Astrocyte of the cerebellum (primary cell): ENCODE measurements at places on chromosomes 6 and 20.

DNA sequence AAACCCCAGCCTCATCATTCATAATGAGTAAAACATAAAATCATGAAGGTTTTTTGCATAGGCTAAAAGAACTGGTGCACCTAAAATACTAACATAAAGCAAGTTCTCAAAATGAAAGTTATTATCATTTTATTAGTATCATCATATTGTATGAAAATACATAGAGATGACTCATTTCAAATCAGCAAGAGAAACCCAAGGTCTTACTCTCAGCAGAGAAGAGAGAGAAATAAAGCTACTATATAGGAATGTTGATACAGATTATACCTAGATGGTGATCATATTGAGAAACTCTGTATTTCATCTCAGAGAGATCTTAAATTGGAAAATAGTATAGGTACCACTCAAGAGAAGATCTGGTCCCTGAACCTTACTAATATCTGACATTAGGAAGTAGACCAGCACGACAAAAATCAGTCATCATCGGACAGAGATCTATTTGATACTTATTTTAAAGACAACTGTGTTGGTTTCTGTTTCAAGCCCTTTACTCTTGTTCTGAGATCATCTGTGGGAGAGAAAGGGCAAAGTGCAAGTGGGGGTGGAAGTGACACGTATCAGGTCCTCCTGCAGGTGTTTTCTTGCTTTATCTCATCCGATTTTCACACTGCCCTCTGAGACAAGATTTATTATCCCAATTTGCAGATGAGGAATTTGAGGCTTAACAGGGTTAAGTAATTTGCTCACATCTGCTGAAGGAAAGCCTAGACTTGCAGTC, 532.3 kb downstream of the MAFB start:
- DNase-seq = no peak

GRCh38 chr6:3835785-3836184, 13.4 kb upstream of the FAM50B start:
- no peak for DNase-seq

DNA sequence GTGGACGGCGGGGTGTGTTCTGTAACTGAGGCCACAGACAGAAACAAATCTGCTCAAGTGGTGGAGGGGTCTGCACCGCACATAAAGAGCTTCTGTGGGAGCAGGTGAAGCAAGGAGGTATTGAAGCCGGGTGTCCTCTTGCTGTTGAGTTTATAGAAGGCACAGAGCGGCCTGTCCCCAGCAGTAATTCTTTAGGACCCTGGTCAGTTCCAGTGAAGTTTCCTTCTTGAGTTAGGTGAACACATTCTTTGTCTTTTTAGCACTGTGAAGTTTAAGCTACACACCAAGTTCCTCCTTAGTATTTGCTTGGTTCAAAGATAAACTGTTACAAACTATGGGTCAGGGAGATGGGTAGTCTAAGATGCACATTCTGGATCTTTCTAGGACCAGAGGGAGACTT, 6.1 kb downstream of the PRDM1 start:
- DNase-seq = no peak

GRCh38 chr20:25071734-25072133, 10.2 kb downstream of the VSX1 start:
- no peak for DNase-seq

GRCh38 chr6:21752054-21752811, 158.7 kb downstream of the SOX4 start:
- no peak for DNase-seq

- no peak for DNase-seq
Observed at GRCh38 chr6:169513478-169514193, 188.2 kb downstream of the WDR27 start.

GRCh38 chr20:59382157-59382725, 81.8 kb downstream of the EDN3 start:
- no peak for DNase-seq

- no peak for DNase-seq
Observed at GRCh38 chr6:148514091-148514845, 171.6 kb downstream of the SASH1 start.

DNA sequence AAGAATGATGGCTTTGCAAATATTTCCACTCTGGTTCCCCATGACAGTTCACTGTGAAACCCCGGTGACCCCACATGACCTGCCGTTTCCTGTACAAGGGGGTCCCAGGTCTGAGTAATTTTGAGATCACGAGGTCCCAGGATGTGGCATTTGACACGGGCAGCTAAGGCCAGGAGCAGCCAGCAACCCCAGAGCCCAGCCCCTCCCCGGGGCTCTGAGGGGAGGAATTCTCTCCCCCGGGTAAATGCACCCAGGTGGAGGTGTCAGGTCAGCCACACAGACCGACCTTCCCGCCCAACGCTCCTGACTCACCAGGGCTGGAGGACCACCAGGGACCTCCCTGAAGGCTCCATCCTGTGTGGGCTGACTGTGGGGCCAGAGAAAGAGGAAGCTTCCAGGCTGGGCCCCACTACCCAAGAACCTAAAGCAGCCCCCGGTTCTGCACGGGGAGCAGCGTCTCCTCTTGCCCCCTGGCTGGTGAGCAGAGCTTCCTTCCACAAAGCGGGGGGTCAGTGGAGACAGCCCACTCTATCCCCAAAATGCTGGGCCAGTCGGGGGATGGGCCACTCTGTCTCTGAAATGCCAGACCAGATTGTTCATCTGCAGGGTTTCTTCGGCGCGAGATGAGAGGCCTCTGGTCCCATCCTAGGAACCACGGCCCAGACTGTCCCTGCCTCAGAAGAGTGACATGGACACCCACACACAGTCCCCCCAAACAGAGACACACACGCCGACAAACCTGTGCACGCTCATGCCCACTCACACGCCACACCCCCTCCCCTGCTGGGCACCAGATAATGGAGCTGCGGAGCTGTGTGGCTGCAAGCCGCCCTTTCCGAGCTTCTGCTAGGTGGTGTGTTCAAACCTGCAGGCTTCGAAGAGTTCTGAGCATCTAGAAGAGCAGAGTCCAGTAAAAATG, 23.4 kb upstream of the SLCO4A1 start:
- DNase-seq = no peak

- DNase-seq = peak; percentile 20
Observed at GRCh38 chr20:62590309-62591121, 51.8 kb upstream of the SLCO4A1 start.

DNA sequence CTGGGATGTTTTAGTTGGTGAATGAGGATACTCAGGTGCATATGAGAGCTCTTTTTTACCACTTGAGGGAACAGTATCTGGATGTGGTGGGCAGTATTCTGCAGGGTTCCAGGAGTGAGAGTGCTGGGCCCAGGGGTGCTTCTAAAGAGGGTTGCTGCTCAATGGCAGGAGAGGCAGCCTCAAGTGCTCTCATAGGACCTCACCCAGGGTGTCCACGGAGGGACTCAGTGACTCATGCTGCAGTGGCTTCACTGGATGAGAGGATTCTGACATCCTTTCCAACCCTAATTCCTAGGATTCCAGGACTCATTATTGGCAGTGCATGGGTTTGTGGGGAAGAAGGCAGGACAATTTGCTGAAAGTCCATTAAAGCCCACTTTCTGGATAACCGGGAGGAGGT, 176.6 kb upstream of the FERMT1 start:
- DNase-seq = no peak

GRCh38 chr6:13814938-13815575, 700 bp upstream of the MCUR1 start:
- DNase-seq = no peak

DNA sequence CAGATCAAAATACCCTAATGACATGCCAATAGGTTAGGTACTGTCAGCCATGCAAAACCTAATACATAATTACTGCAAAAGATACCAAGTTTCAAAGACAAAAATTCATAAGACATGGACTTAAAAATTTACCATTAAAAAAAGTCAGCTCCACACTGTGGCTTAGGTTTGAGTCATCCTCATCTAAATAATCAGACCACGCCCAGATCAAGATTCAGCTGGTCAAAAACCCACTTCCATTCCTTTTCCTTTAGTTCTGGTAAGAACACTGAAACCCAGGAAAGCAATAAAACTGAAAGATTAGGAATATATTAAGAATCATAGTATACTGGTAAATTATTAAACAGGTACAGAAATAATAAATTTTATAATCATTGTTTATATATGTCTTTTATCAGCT, 81.0 kb upstream of the ASF1A start:
- no peak for DNase-seq

DNA sequence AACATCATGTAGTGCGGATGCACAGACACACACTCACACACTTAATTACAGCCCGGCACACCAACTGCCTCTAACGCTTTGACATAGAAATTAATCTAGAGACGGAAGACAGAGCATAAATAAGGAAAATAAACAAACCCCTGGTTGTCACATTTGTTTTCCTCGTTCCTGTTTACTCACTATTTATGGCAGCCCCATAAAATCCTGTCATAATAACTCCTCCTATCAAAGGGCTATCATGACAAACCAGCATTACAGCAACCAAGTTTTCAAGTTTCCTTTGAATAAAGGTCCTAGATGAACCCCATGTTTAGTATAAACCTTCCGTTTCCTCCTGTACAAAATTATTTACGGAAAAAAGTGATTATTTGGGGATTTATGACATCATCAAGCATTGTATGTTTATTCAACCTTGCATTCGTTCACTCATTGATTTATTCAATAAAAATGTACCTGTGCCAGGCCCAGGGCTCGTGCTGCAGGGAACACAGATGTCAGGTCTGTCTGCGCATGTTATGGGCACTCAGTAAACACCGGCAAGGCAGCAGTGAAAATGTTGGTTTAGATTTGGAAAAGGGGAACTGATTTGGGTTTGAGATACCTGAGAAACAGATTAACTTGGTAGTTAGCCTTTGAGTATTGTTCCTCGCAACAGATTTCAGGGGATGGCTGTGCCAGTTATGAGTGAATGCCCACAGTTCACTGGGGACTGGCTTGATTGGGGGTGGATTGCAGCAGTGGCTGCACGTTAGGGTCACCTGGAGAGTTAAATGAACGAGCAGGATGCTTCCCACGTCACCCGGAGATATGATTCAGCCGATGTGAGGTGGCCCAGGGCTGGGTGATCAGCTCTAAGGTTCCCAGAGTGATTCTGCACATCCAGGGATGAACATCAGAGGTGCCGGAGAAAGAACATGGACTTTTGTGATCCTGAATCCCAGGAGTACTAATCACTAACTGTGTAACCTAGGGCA, 295.3 kb upstream of the FOXQ1 start:
- no peak for DNase-seq

DNA sequence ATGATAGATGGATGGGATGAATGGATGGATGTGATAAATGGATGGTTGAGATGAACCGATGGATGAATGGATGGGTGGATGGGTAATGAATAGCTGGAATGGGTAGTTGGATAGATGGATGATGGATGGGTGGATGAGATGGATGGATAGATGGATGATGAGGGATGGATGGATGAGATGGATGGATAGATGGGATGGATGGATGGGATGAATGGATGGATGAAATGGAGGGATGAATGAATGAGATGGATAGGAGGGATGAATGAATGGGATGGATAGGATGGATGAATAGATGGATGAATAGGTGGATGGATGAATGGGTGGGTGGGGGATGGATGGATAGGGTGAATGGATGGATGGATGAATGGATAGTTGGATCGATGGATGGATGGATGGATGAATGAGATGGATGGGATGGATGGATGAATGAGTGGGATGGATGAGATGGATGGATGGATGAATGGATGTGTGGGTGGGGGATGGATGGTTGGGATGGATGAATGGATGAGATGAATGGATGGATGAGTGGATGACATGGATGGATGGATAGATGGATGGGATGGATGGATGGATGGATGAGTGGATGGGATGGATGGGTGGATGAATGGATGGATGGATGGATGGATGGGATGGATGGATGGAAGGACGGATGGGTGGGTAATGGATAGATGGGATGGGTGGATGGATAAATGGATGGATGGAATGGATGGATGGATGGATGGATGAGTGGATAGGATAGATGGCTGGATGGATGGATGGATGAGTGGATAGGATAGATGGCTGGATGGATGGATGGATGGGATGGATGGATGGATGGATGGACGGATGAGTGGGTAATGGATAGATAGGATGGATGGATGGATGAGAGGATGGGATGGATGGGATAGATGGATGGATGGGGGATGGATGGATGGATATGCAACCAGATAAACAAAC, 51.4 kb upstream of the PTGIS start:
- DNase-seq = no peak

GRCh38 chr6:41275489-41275888, 11.0 kb downstream of the TREM1 start:
- no peak for DNase-seq

DNA sequence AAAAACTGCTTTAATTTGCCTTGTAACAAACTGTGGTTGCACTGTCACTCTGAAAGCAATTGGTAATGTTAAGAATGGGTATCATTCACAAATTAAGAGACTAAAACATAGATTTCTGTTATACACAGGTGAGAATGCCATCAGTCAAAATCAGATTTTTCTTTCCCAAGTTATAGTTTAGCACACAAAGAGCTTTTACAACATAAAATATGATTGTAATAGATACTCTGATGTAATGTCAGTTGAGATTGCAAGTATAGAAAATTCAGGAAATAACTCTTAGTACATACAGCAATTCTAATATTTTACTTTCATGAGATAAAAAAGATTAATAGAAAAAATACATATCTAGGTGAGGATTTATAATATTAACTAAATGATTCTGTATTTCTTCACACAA, 2.3 kb upstream of the ME1 start:
- DNase-seq = no peak

DNA sequence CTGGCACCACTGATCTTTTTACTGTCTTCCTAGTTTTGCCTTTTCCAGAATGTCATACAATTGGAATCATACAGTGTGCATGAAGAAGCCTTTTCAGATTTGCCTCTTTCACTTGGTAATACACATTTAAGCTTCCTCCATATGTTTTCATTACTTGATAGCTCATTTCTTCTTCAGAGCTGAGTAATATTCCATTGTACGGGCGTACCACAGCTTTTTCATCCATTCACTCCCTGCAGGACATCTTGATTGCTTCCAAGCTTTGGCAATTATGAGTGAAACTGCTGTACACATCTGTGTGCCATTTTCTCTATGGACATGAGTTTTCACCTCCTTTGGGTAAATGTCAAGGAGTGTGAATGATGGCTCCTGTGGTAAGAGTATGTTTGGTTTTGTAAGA, 46.2 kb upstream of the LY86 start:
- no peak for DNase-seq

DNA sequence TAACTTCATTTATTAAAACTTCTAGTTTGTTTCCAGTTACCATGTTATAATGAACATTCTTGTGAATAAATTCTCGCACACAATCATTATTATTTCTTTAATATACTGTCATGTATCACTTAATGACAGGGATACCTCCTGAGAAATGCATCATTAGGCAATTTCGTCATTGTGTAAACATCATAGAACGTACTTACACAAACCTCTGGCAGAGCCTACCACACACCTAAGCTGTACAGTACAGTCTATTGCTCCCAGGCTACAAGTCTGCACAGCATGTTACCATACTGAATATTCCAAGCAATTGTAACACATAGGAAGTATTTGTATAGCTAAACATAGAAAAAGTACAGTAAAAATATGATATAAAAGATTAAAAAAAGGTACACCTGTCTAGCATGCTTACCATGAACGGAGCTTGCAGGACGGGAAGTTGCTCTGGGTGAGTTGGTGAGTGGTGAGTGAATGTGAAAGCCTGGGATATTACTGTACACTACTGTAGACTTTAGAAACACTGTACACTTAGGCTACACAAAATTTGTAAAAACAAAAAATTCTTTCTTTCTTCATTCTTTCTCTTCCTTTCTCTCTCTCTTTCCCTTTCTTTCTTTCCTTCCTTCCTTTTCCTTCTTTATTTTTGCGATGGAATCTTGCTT, 268.2 kb upstream of the SOX4 start:
- DNase-seq = no peak
